A549 treated with Mapracorat at 1 μM for 4 hours (cell line): ENCODE measurements at places on chromosomes 1 and 21. TPM values are rescaled to one million over a fixed set of nuclear protein-coding genes. Genes with fewer than 3 reads are reported as not detected.

FMO2 gene
- not detected in 5 replicates for total RNA-seq

OVAAL gene
- 0.10 to 0.18 TPM in 2 of 5 replicates, not detected in the others for total RNA-seq

ASTN1 gene
- total RNA-seq, result not detected in 5 replicates

MECR gene
- total RNA-seq, result 17.7 to 24.9 TPM (median 21.3 TPM) in 5 replicates

GPBP1L1 gene
- 31.7 to 44.7 TPM (median 33.6 TPM) in 5 replicates for total RNA-seq

CHI3L2 gene
- 0.14 to 0.72 TPM (median 0.33 TPM) in 5 replicates for total RNA-seq

IQCC gene
- total RNA-seq, result 1.2 to 2.4 TPM (median 1.8 TPM) in 5 replicates

OR2T35 gene
- not detected in 5 replicates for total RNA-seq

AMY1C gene
- not detected in 5 replicates for total RNA-seq

AMPD1 gene
- not detected in 5 replicates for total RNA-seq

GPX7 gene
- not detected in 5 replicates for total RNA-seq

RNU1-3 gene
- not detected in 5 replicates for total RNA-seq

FBXO2 gene
- total RNA-seq, result 6.9 to 10.3 TPM (median 9.1 TPM) in 5 replicates

WDR64 gene
- total RNA-seq, result not detected in 5 replicates
